ENCODE measurements at places on chromosomes 6 and 20. TPM values are rescaled to one million over a fixed set of nuclear protein-coding genes. Genes with fewer than 3 reads are reported as not detected.

Gene HTR1E
- not detected for total RNA-seq

Gene GRIK2
- total RNA-seq: 0.65 TPM

Gene TCP1
- 136 TPM for total RNA-seq

Gene RBBP8NL
- not detected for total RNA-seq

Gene BLCAP
- 23.1 TPM for total RNA-seq

Gene C20orf202
- total RNA-seq: not detected

Gene COX4I2
- total RNA-seq: not detected

Gene PSORS1C2
- total RNA-seq: not detected

Gene PRR18
- total RNA-seq: not detected

Gene NKAPL
- 2.5 TPM for total RNA-seq

Data from epithelial cell of alveolus of lung (primary cell).